ENCODE measurements at places on chromosomes 1 and 21.

GRCh38 chr1:40856656-40857302, 5.4 kb downstream of the CITED4 start:
- DNase-seq = no peak

DNA sequence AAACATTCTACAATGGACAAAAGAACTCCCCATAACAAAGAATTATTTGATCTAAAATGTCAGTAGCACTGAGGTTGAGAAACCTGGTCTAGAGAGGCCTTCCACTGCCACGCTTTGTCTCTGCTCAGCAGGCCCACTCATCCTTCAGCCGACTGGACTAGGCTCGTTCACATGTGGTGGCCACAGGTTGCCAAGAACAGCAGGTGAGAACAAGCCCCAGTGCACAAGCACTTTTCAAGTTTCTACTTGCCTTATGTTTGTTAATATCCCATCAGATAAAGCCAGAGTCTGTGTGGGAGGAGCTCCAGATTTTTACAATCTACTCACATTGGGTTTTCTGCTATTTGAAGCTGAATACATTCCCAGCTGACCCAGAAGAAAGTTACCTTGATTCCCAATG, 9.1 kb upstream of the EFHD2 start:
- DNase-seq = no peak

DNA sequence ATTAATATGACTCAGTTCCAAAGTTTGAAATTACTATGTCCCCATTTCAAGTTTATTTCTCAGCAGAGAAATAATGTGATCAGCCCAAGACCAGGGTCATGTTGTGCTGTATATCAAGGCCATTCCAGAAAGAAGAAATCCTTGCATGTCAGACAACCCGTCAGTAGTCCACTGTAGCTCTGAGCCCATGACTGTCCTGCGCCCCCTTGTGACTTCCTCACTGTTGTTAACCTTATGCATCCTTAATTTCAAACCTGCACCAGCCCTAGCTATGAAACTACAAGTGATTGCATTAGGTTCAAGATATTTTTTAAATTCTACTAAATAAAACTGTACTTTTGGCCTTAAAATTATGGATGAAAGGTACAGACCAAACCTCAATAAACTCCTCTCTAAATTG, 133.0 kb downstream of the LRRC7 start:
- DNase-seq = no peak

DNA sequence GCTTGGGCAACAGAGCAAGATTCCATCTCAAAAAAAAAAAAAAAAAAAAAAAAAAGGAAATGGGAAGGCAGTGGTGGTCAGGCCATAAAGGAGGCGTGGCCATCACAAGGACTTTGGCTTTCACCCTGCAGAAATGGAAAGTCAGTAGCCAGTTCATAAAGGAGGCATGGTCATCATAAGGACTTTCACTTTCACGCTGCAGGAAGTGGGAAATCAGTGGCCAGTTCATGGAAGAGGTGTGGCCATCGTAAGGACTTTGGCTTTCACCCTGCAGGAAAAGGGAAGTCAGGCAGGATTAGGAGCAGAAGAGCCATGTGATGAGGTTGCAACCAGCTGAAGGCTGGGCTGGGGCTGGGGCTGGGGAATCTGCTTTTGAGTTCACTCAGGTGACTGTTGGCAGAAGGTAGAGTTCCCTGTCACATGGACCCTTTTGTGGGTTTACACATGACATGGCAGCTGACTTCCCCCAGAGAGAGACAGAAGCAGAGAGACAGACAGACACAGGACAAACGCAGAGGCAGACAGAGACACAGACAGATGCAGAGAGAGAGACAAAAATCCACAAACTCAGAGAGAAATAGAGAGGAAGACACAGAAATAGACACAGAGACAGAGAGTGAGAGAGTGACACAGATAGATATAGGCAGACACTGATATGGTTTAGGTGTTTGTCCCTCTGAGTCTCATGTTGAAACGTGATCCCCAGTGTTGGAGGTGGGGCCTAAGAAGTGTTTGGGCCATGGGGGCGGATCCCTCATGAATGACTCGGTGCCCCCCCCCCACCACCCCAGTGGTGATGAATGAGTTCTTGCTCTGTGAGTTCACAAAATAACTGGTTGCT, 263.9 kb upstream of the KAZN start:
- DNase-seq = no peak

- DNase-seq = no peak
Observed at GRCh38 chr1:201250326-201251011, 32.8 kb upstream of the PKP1 start.

- DNase-seq = no peak
Observed at GRCh38 chr1:119713749-119714456, 2.2 kb downstream of the PHGDH start.

DNA sequence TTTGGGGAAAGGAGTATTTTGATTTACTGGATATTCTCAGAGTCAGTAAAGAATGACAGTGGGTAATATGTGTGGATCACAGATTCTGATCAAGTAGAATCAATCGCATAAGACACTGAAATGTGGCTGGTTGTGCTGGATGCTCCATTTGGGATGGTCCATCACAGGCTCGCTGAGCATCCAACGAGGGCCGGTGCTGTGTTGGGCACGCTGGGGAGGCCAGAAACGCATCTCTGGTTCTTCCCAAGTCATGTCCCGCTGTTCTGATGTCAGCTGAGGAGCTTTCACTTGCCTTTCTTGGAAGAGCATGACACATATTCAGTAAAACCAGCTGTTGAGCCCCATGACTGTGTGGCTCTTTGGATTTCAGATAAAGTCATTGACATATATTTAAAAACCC, 72.0 kb downstream of the UMODL1 start:
- DNase-seq = no peak

- no peak for DNase-seq
Observed at GRCh38 chr1:172670791-172671190, 11.9 kb downstream of the FASLG start.

DNA sequence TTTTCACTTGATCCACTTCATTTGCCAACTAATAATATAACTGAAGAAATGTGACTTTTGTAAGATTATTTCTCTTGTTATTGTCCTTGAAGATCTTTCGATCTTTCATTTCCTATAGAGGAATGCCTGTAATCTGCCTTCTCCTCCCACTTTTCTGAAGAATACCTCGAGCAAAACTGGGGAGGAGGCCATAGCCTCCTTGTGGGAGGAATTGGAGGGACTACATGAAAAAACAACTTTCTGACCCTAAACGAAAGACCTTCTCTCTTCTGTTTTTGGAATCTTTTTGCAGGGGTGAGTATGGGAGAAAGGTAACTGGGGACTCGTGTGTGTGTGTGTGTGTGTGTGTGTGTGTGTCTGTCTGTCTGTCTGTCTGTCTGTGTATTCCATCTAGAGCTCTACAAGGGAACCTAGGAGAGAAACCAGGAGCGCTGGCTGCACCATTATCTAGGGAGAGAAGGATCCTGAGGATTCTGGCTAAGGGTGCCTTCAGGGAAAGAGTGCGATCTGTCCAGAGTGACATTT, 32.4 kb upstream of the MAB21L3 start:
- no peak for DNase-seq

DNA sequence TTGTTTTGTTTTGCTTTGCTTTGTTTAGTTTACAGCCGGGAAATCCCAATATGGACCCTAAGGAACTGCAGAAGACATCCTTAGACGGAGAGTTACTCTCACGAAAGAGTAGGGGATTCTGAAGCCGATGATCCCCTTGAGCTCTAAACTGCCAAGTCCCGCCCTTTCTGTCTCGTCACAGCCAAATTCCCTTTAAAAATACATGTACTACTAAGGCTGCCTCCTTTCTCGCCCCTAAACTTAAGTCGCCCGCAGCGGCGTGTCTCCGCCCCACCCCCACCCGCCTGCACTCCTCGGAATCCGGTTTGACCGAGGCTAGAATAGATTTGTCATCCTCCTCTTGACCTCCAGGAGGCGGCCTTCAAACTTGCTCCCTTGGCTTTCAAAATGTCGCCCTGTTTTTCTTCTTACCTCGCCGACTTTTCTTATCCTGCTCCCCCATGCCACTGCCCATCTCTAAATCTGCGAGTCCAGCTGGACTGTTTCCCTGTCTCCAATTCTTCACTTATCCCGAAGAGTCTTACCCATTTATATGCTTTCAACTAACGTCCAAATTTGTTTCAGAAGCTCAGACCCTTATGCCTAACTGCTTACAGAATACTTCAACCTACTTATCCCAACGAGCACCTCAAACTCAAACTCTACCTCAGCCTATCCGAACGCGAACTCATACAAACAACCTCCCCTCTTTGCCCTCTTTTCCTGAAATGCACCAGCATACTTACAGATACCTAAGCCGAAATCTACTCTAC, 10.9 kb upstream of the BOLA1 start:
- peak; percentile 53 for DNase-seq

DNA sequence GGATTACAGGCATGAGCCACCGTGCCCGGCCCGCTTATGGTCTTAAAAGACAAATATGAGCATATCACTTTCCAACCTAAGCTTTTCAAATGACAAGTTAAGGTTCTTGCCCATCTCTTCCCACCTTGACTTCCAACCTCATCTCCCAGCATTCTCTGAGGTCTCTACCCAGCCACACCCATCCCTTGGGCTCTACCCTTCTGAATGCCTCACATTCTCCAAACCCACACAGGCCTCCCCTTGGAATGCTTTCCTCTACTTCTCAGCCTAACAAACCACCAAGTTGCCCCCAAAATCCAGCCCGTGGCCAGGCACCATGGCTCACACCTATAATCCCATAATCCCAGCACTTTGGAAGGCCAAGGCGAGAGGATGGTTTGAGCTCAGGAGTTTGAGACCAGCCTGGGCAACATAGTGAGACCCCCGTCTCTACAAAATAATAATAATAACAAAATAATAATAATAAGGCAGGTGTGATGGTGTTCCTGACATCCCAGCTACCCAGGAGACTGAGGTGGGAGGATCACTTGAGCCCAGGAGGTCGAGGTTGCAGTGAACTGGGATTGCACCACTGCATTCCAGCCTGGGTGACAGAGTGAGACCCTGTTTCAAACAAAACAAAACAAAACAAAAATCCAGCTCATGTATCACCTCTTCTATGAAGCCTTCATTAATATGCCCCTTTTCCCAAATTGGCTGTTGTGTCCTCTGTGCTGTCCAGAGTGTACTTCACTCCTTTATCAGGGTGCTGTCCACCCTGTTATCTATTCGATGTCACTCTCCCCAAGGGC, 11.2 kb downstream of the DCST2 start:
- DNase-seq = no peak

- no peak for DNase-seq
Observed at GRCh38 chr1:178774263-178774662, 49.2 kb downstream of the RALGPS2 start.

GRCh38 chr1:205214756-205215155, 3.3 kb upstream of the DSTYK start:
- DNase-seq = no peak

GRCh38 chr1:205714906-205715246, 34.6 kb upstream of the SLC45A3 start:
- no peak for DNase-seq

GRCh38 chr1:10624256-10625050, 149.7 kb downstream of the PEX14 start:
- DNase-seq = no peak

DNA sequence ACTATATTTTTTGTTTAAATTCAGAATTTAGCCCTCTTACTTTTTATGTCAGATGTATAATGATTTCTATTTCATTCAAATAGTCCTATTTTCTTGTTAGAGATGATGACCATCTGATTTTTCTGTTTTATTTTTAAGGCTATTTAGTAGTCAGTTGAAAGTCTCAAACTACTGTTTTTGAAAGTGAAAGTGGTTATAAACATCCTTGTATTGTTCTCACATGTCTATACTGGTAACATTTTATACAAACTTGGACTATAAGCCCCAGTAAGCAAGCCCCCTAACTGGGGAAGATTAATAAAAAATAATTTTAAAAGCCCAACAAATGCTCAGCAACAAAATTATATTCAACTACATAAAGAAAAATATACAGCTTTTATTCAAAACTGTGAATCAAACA, 271.3 kb upstream of the RGS18 start:
- no peak for DNase-seq
